ENCODE measurements at places on chromosomes 12 and 14. TPM values are rescaled to one million over a fixed set of nuclear protein-coding genes. Genes with fewer than 3 reads are reported as not detected.

- DNase-seq, result peak; percentile 10
These were observed 75.7 kb downstream of the LRRK2 start for GRCh38 chr12:40300490-40300889.

GRCh38 chr14:30330445-30330844 lies 228.5 kb upstream of the G2E3 start:
- DNase-seq, result peak; percentile 11

The NABP2 gene
- total RNA-seq, result 47.1 TPM

The CDCA3 gene
- 120 TPM for total RNA-seq

Data from LHCN-M2 (cell line).